Brain microvascular endothelial cell (primary cell): ENCODE measurements at places on chromosomes 5 and 9.

DNA sequence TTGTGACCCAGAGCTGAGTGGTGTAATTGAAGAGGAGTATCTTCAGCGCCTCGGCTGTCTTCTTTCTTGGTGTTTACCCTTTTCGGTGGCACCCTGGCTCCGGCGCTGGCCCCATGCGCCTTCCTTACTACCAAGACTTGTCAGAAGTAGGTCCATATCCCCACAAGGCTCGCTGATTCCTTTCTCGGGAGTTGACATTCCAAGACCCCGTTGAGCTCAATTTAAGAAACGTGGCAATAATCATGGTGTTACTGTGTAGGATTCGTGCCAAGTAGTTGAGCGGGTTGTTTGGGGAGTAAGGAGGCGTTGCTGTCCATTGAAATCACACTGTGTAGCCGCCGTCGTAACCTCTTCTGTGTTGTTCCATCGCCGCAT is 795 bp downstream of the NDUFAF2 start:
- peak; percentile 47 for DNase-seq

GRCh38 chr5:160685695-160686094 is 166.3 kb downstream of the ATP10B start:
- no peak for DNase-seq

DNA sequence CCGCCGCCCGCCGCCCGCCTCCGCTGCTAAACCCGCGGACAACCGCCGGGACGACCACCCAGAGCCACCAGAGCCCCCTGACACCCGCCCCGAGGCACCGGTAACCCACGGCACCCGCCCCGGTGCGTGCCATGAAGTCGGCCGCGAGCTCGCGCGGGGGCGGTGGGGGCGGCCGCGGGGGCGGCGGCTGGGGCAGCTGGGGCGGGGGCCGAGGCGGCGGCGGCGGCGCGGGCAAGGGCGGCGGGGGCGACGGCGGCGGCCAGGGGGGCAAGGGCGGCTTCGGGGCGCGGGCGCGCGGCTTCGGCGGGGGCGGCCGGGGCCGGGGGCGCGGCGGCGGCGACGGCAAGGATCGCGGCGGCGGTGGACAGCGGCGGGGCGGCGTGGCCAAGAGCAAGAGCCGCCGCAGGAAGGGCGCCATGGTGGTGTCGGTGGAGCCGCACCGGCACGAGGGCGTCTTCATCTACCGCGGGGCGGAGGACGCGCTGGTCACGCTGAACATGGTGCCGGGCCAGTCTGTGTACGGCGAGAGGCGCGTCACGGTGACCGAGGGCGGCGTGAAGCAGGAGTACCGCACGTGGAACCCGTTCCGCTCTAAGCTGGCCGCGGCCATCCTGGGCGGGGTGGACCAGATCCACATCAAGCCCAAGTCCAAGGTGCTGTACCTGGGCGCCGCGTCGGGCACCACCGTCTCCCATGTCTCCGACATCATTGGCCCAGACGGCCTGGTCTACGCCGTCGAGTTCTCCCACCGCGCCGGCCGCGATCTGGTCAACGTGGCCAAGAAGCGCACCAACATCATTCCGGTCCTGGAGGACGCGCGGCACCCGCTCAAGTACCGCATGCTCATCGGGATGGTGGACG is 499 bp downstream of the FBLL1 start:
- DNase-seq, result no peak

- DNase-seq, result peak; percentile 82
Observed at GRCh38 chr9:35728041-35728971, 3.7 kb downstream of the TLN1 start.

- no peak for DNase-seq
Observed at GRCh38 chr9:76571743-76572146, 112.8 kb downstream of the GCNT1 start.

DNA sequence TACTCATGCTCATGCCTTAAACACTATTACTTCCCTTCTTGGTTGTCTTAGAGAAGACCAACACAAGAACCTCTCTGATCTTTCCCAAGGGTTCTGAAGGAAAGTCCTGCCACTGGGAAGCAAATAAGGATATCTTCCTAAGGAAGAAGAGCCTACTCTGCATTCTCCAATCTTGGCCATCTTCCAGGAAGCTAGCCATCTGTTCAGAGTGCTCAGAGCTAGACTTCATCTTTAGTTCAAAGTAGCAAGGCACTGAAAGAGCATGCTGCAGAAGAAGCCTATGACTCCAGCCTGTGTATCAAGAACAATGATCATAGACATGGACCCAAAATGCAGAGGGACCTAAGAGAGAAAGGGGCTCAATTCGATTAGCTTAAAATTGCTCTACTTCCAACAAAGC is 114.7 kb downstream of the KIAA0825 start:
- no peak for DNase-seq

DNA sequence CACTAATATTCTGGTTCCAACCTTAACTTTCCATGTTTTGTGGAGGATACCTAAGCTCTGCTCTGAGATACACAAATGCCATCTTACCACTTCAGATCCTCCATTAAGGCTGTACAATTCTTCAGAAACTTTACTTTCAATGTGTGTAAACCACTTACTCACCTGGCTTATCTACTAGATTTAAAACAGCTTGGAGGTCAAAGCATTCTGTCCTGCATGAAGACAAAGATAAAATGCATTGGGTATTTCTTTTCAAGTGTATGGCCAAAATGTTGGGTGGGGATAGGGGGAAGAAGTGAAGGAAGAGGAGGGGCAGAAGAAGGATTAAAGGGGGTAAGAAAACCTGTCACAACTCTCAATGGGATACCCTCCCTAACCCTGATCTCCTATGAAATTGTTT is 939 bp downstream of the GOLGA1 start:
- no peak for DNase-seq

DNA sequence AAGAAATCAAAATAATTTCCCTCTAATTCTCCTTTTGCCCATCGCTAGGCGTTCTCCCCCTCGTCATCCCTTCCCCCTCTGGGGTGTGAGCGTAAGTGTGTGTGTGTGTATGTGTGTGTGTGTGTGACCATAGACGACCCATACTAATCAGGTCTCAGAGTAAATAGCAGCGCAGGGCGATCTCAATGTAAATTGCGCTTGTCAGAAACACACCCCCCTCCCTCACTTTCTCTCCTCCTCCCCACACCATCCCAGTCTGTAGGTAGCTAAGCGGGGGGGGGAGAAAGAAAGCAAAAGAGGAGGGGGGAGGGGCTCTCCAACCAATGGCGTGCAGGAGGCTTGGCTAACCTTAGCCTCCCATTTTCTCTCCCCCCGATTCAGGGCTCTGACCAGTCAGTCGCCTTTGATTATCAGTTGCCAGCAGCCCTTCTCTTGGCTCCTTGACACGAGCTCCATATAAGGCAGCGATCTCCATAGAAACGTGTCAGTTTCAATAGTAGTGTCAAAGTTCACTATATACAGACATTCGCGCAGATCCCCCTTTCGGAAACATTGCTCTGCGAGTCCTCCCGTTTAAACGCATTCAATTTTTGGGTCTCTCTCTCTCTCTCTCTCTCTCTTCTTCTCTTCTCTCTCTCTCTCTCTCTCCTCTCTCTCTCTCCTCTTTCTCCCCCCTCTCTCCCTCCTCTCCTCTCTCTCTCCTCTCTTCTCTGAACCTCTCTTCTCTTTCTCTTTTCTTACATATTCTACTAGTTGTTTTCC is at the start of gene NR2F1:
TSS of gene NR2F1 (plus strand) at position 546 of the 762 bp plus-strand sequence. CDS start 1,802 bp downstream, outside the sequence.
- peak; percentile 99 for DNase-seq
